CD8-positive, alpha-beta memory T cell (primary cell): ENCODE measurements at places on chromosomes 6 and 20.

DNA sequence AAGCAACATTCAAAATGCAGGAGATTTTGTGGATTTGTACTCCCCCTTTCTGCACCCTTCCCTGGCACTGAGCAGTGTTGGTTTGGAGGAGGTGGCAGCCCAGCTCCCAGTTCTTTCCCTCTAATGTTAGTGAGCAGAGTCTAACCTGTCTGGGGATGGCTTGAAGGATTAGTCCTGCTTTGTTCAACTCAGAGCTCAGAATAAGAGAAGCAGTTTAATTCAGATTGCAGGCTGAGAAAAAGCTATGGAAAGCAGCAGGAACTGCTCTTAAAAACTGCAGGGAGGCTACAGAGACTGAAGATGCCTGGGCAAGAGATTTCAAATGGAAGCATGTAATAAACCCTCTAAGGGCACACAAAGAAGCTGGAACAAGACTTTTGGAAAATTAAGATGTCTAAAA lies 223.4 kb upstream of the GGTLC1 start:
- no peak for DNase-seq

DNA sequence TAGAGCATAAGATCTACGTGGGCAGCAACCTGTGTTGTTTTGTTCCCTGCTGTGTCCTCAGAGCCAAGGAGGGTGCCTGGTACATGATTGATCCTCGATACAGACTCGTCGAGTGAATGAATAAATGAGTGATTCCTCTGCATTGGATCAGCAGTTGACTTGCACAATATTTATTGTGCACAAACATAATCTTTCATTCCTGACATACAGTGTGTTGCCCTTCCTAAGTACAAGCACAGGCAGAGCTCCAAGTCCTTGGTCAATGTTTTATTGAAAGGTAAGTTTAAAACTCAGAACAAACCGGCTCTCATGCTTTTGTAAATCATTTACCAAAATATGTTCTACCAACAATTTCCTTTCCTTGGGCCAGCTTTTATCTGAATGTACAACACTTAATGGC lies 57.4 kb downstream of the STMND1 start:
- DNase-seq = no peak

DNA sequence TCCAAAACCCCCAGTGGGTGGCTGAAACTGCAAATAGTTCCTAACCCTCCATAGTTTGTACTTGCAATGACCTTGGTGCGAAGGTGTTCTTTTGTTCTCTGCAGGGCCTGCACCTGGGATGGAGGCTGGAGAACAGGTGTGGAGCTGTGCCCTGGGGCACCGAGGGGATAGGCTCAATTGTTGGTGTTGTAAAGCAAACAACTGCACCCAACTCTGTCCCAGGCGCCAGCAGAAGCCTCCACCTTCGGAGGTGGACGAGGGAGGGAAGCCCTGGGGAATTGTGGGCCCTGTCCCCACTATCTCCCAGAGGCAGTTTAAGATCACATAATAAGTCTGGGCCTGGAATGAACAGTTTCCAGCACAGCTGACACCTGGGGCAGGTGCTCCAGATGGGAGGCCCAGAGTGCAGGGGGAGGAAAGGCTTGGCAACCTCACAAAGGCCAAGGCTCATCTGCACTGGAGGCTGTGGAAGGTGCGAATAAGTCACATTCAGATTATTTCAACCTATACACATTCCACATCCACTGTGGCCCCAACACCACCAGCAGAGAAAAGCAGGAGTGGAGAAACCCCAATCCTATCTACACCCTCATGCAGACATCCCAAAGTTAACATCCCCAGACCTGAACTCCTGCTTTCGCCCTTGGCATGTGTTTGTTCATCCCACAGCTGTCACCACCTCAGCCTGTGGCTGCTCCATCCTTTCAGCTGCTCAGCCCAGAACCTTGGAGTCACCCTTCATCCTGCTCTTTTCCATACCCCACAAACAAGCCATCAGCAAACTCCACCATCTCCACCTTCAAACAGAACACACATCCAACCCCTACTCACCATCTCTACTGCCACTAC lies 12.3 kb upstream of the CBFA2T2 start:
- no peak for DNase-seq

DNA sequence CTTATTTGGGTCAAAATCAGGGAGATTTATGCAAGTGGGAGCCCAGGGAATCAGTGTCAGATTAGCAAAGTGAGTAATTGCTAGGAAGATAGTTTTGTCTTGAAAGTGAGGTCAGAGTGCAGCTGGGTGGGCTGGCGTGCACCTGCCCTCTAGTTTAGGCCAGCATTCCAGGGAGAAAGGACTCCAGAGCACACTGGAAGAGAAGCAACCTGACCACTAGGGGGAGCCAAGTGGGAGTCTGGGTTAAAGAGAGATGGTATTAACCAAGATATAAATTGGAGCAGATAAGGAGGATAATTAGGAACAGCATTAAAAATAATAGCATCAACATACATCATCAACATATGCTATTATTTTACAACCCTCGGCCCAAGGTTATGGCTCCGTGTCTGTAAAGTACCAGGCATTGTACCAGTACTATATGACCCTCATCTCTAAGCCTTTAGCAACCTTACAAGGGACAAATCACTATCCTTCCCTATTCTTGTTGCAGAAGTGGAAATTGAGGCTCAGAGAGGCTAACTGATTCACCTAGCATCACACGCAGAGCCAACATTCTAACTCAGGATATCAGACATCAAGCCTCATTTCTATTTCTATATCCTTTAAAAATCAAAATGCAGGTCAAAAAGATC lies 57.8 kb downstream of the SLC2A10 start:
- DNase-seq = no peak

DNA sequence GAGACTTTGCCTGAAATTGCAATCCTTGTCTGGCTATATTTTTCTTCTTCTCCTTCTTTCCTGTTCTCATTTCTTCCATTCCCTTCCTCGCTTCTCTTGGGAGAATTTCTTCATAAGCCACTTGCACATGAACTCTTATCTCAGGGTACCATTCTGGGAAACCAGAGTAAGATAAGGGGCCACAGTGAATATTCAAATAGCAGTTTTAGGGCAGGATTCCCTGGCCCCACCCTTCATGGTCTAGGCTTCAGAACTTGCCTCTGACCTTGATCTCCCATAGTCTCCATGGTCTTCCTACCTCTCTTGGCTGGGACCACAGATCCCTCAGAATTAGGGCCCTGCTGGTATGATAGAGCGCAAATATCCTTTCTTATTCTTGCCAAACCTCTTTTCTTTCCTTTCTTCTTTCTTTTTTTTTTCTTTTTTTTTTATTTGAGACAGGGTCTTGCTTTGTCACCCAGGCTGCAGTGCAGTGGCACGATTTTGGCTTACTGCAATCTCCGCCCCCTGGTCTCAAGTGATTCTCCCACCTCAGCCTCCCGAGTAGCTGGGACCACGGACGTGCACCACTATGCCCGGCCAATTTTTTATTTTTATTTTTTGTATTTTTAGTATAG lies 123.0 kb upstream of the CITED2 start:
- DNase-seq = no peak

GRCh38 chr6:29870104-29870503 lies 42.5 kb downstream of the HLA-G start:
- no peak for DNase-seq

DNA sequence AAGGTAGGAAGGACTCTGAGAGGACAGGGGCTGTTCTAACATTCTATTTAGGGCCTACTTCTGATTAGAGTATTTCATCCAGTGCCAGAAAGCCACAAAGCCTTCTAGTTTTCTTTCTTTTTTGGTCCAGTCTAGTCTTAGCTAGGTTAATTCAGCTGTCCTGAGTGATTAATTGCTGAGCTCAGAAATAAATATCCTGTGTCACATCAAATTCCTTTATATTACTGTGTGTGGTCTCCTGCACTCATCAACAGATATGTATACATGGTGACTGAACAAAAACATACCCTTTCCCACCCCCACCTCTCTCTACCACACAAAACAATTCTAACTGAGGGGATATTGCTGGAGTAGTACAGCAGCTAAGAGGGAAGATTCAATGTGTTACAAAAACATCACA lies 601.5 kb upstream of the NRSN1 start:
- no peak for DNase-seq

DNA sequence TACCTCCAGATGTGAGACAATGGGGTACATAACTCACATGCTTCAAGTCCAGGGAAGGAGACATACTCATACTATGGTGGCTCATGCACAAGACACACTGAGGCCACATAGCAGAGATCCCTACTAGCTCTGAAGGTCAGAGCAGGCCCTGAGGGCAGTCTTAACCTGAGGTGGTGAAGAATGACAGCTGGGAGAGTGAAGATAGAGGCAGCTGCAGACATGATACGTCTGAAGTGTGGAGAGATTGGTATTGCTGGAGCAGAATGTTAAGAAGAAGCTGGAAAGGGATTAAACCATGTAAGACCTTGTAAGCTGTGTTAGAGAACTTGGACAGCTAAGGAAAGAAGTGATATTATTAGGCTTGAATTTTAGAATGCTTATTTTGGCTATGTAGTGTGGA lies 32.9 kb downstream of the PGM3 start:
- DNase-seq = no peak

DNA sequence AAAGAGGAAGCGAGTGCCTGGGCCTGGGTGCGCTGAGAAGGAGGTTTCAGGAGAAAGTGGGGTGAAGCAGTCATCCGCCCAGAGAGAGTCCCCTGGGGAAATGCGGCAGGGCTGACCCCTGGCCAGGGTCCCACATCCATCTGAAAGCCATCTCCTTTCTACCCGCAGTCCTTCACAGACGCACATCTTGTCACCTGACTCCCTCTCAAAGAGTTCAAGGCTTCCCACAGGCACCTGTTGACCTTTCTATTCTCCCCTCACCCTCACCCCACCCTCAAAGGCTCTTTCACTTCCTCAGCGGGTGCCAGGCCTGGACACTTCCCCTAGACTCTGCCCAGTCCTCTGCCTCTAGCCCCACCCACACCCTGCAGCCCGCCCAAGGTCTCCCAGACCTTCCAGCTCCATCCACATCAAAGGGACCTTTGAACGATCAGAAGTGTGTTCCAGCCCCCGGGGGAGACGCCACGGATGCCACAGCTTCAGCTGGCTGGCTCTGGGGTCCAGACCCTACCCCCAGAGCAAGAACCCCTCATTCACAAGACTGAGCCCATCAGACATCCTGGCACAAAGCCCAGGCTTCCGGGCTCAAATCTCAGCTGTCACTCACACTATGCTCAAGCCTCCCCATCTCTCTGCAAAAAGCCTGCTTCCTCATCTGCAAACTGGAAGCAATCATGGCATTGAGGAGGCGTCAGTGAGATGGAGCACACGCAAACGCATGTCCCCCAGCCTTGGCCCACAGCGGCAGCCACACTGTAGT lies 2.1 kb downstream of the CTSZ start:
- DNase-seq = peak; percentile 49

- DNase-seq = no peak
Measured at GRCh38 chr20:17947474-17947815, 21.1 kb downstream of the SNX5 start.

GRCh38 chr6:73504160-73504559 lies 16.7 kb downstream of the EEF1A1 start:
- no peak for DNase-seq

GRCh38 chr6:113750151-113750855 lies 106.8 kb upstream of the MARCKS start:
- no peak for DNase-seq

- DNase-seq = no peak
Measured at GRCh38 chr6:90135667-90136066, 161.0 kb downstream of the BACH2 start.

GRCh38 chr6:155079985-155080452 lies 84.9 kb downstream of the TIAM2 start:
- DNase-seq = no peak

DNA sequence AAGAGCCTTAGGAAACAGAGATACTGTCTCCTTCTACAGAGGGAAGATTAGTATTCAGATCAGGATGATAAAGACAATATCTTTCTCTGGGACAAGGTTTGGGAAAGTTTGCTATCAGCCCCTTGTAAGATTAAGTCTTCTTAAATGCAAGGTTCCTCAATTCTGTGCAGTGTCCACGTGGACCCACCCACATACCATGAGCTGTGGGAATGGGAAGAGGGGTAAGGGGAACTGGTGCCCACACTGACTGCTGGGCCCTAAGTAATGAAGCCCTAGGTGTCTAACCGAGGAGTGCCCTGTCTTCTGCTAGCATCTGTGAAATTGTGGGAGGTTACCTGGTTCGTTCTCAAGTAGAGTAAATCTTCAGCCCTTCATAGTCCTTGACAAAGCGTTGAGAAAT lies 5.8 kb upstream of the SSTR4 start:
- DNase-seq = no peak

DNA sequence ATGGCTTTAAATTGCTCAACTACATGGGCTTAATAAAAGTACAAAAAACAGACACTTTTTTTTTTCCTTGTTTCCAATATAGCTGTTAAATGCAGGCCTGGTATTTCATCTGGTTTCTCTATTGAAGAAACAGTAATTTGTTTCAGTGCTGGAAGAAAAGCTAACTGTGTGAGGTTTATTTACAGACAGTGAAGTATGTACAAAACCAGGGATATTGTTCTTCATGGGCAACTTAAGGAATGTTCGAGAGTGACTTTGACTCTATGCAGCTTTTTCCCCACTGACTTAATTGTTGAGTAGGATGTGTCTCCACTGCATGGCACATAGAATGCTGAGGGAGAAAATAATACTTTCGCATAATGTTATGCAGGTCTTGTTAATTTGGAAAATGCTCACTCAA lies 31.0 kb upstream of the PRL start:
- DNase-seq = no peak

GRCh38 chr20:62622877-62623487 lies 19.3 kb upstream of the SLCO4A1 start:
- no peak for DNase-seq

DNA sequence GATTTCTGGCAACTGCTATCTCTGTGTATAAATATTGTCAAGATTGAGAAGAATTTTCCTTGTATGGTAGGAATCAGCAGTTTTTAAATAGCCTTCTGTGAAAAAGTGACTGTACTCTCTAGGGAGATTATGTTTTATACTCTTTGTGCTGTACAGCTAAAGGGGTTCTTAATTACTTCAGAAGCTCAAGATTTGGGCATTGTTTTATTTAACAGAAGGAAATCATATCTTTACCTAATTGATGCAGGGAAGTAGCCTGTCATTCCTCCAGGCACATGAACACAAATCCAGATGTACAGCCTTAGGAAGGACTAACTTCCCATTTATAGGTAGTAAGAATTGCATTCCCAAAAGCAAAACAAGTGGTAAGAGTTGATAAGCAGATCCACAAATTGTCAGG lies 1.3 kb downstream of the CALHM5 start:
- no peak for DNase-seq

- no peak for DNase-seq
Measured at GRCh38 chr6:68638230-68638900, 3.3 kb downstream of the ADGRB3 start.

GRCh38 chr6:143802833-143803565 lies 40.1 kb upstream of the LTV1 start:
- no peak for DNase-seq

GRCh38 chr6:136716917-136717715 lies 75.2 kb downstream of the MAP3K5 start:
- no peak for DNase-seq

- peak; percentile 41 for DNase-seq
Measured at GRCh38 chr20:62832951-62833391, 16.1 kb downstream of the COL9A3 start.

GRCh38 chr20:64056639-64056888 lies 6.4 kb upstream of the TCEA2 start:
- no peak for DNase-seq
